NCI-H2081 treated with DMSO at 0.1 percent for 48 hours (cell line): ENCODE measurements at places on chromosomes 7 and 10.

GRCh38 chr10:17348501-17349349, 105.7 kb downstream of the ST8SIA6 start:
- no peak for DNase-seq

GRCh38 chr7:88477976-88478375, 171.3 kb upstream of the STEAP4 start:
- no peak for DNase-seq

GRCh38 chr7:83857691-83858090, 208.8 kb upstream of the SEMA3E start:
- DNase-seq = no peak

DNA sequence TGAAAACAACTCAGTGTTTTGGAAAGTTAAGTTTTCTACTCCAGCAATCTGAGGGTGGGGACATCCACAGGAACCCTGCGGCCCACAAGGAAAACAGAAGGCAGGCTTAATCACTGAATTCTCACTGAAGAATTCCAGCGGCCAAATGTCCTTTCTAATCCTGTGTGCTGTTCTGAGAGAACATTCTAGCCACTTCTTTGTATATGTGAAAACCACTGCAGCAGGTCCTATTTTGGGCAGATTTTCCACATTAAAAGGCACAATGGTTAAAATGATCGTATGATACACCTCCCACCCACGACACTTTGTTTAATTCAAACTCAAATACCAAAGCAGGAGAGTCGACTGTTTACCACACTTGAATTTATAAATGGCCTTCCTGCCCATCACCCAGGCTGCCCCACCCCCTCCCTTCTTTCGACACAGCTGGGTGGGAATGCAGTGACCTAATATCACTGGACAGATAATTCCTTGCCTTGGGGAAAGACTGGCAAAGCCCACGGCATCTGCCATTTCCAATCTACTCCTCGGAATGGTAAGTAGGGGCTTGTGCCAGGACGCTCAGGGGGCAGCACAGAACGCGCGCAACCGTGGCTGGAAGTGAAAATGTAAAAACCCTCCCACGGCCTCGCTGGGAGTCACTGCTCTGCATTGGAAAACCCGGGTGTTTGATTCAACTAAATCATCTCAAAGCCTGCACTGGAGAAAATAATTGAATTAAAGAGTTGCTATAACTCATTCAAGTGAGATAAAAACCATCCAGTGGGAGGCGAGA, 67.0 kb downstream of the CTBP2 start:
- no peak for DNase-seq

DNA sequence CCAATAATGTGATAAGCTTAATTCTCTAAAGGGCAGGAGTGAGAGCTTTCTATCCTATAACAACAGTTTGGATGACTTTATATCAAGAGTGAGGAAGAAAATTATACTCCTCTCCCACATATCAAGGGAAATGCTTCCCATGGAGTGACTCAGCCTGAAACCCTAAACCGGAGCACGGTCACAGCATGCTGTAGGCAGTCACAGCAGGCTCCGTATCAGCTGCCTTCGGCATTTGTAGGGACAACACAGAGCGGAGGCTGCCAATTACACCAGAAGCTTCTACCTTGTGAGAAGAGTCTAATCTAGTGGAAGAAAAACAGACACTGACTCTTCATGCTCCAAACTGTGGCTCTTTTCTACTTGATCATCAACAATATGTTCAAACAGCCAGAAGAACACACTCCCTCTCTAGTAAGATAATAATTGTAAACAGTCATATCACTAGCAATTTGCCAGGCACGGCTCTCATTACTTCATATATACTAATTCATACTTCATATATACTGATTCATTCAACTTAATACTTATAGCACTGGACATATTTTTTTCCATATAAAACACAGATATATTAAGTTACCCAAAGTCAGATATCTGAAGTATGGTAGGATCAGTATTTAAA, 65.9 kb downstream of the DGKB start:
- DNase-seq = peak; percentile 89

DNA sequence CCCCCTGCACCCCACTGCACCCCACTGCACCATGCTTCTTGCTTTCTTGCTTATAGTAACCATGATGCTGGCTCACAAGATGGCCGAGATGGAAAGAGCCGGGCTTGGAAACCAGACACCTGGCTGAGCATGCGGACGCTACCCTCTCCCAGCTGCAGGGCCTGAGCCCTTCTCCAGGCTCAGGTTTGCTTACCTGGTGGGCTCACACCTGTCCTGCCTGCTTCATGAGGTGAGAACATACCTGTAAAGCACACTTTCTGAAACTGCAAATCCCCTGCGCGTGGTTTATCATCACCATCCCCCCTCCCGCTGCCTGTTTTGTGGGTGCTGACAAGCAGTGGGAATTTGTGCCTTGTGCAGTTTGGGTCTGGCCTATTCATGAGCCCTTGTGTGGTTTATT, 302.7 kb downstream of the GLRX3 start:
- no peak for DNase-seq

- DNase-seq = no peak
Measured at GRCh38 chr10:73931767-73932619, 21.1 kb downstream of the PLAU start.

DNA sequence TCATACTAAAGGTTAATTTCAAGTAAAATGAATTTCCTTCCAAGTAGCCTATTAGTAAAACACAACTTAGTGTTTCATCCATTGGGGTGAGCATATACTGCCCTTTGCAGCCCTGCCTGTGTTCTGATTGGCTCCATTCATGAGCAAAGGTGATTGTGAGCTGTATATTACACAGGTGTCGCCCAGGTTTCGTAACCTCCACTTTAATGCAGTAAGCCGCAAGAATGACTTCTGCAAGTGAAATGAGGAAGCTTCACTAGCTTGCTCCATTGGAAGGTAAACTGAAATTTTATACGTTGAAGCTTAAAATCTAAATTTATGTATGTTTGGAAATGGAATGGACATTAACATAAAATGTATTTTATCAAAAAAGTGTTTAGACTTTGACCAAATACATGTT, 24.4 kb downstream of the MTURN start:
- DNase-seq = no peak

- DNase-seq = no peak
Measured at GRCh38 chr10:132094581-132095234, 29.0 kb downstream of the JAKMIP3 start.

- DNase-seq = no peak
Measured at GRCh38 chr7:19442016-19442785, 266.6 kb downstream of the POLR1F start.

GRCh38 chr10:44356139-44357022, 28.5 kb downstream of the CXCL12 start:
- no peak for DNase-seq

- no peak for DNase-seq
Measured at GRCh38 chr7:142833174-142834048, 21.5 kb upstream of the EPHB6 start.

DNA sequence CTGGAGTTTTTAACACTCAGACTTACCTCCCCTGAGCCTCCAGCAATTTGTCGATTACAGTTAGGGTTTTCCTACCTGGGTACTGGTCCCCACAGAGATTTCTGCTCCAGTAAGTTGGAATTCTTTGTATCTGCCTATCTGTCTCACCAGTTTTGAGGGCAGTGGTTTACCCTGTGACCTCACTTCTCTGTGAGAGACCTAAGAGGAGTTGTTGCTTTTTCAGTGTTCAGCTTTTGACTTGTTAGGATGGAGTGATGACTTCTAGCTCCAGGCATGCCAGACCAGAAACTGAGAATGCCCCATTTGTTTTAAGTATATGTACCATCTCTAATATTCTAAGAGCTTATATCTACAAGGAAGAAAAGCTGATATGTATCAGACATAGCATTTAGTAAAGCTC, 42.9 kb downstream of the CSGALNACT2 start:
- DNase-seq = no peak

DNA sequence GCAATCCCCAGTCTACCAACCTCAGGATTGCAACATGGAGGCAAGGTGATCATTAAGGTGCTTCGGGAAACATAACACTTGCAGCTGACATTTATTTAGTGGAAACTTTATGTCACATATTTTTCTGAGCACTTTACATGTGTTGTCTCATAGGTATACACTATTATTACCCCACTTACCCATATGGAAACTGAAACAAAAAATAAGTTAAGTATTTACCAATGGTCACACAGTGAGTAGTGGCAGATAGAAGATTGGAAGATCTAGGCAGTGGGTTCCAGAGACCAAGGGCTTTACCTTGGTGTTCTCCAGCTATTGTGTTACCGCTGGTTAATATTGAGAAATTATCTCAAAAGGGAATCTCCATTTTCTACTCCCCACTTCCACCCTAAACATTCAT, 1279.1 kb upstream of the SORCS1 start:
- no peak for DNase-seq

- no peak for DNase-seq
Measured at GRCh38 chr10:106557951-106558733, 606.4 kb downstream of the SORCS1 start.

DNA sequence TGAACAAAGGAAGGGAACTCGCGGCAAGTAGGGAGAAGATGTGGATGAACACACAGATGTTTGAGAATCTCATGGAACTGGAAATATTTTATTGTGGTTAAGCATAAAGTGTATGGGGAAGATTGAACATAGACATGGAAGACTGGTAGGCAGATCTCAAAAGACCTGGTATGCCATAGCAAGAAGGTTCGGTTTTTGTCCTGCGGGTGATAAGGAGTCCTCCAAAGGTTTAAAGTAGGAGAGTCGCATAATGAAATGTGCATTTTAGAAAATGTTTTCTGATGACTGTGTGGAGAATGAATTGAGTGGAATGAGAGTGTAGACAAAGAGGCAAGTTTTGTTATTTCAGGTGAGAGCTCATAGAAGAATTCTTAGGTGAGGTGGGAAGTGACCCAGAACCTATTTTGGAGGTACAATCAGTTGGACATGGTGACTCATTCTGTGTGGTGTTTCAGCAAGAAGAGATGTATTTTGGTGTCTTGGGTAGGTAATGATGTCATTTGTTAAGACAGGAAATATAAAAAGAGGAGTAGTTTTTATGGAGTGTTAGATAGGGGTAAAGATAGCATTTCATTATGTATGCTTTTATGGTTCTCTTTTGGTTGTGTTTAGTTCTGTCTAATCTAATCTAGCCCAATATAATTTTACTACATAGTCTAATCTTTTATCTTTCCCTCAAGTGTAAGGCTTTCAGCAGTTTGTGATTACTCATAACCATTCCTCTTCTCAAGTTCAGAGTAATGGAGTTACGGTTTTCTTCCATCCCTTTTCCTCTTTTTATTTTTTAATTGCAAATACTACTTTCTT, 239.2 kb downstream of the EXOC4 start:
- no peak for DNase-seq

DNA sequence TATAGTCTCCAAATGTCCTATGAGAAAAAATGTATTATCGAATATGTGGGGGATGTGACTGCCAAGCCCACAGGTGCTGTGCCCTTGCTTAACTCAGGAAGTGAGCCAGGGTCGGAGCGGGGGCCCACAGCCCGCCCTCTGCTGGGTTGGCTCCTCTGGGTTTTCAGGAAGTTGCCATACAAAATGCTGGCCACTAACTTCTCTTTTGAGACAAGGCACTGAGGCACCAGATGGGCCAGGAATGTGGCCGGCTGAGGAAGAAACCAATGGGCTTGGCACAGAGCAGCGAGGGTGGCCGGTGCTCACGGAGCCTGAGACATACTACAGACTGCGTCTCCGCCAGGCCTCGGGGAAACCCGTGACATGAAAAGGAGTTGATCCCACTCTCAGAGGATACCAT, 58.9 kb downstream of the FAM53B start:
- no peak for DNase-seq

- no peak for DNase-seq
Measured at GRCh38 chr10:4162571-4163286, 377.7 kb upstream of the KLF6 start.

DNA sequence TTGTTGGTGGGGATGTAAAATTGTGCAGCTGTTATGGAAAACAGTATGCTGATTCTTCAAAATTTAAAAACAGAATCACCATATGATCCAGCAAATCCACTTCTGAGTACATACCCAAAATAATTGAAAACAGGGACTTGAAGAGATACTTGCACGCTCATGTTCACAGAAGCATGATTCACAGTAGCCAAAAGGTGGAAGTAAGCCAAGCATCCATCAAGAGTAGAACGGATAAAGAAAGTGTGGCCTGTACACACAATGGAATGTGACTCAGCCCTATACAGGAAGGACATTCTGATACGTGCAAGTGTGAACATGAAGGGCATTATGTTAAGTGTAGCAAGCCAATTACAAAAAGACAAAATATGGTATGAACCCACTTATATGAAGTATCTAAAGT, 696.7 kb upstream of the CELF2 start:
- DNase-seq = no peak

- no peak for DNase-seq
Measured at GRCh38 chr10:63707254-63707910, 186.2 kb downstream of the REEP3 start.

GRCh38 chr10:9097206-9097990, 1042.9 kb downstream of the GATA3 start:
- DNase-seq = peak; percentile 42

- no peak for DNase-seq
Measured at GRCh38 chr7:40507166-40507565, 372.4 kb downstream of the SUGCT start.

DNA sequence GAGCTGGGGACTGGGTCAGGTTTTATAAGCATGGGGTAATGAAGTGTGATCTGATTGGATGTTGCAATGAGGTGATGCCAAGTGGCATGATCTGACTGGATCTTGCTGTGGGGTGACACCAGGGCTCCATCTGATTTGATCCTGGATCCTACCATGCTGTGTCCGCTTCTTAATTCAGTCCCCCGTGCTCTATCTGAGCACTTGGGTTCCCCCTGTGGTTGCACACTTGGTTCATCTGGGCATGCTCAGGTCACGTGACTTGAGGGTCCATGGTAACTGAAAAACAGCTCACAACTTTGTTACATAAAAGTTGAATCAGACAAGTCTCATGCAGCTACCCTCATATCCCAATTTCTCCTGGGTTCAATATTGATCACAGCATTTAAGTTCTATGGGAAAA, 448.6 kb upstream of the NRP1 start:
- no peak for DNase-seq

DNA sequence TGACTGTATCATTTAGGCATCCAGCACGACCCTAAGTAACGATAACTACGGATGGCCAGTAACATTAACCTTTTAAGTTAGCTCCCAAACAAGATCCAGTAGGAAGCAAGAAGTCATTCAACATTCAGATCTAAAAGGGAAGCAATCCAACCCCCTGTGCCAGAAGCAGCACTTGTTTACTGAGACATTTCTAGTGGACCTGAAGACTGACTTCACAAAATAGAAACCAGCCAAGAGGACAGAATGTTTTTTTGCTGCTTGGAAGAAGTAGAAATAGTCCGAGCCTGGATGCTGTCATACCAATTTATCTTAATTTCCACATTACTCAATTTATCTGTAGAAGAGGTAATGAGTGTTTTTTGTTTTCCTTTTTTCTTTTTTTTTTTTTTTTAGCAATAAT, 88.0 kb upstream of the CTTNBP2 start:
- DNase-seq = no peak
